Stimulated activated naive B cell treated with anti-CD40 and anti-IgM and Interleukin-4, amounts not matched to agents 10 μg/mL and 1 μg/mL and 100 μg/mL, for 72 hours (primary cell): ENCODE measurements at places on chromosomes 7 and 10.

DNA sequence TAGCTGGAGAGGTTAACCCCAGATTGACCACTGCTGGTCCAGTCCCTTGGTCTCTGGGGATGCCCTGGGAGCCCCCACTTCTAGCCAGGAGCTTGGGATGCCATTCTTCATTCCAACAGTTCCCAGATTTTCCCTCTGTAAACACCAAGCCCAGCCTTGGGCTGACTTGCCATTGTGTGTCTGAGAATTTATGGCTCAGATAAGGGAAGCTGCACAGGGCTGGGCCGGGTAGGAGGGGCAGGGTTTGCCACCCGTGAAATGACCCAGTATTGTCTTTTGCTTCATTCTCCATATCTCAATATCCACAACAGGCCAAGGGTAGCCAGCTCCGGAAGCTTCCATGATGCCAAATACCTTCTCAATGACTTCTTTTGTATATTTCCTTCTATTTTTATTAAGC, 32.1 kb downstream of the AFAP1L2 start:
- DNase-seq: no peak

DNA sequence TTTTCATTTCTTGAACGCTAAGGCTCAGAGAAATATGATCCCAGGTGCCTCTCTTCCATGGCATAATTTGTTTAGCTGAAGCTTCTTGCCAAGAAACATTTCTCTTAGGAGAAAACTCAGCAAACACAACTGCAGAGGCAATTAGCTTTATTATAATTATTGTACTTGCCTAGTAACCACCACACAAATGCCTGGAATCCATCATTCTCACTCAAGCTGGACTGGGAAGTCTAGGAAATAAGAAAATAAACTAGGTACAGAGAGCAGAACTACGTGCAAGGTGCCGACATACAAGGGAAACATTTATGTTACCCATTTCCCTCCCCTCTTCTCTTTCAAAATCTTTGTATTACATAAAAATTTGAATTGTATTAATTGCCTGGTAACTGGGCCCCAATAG, 15.1 kb downstream of the SLC35B4 start:
- no peak for DNase-seq

DNA sequence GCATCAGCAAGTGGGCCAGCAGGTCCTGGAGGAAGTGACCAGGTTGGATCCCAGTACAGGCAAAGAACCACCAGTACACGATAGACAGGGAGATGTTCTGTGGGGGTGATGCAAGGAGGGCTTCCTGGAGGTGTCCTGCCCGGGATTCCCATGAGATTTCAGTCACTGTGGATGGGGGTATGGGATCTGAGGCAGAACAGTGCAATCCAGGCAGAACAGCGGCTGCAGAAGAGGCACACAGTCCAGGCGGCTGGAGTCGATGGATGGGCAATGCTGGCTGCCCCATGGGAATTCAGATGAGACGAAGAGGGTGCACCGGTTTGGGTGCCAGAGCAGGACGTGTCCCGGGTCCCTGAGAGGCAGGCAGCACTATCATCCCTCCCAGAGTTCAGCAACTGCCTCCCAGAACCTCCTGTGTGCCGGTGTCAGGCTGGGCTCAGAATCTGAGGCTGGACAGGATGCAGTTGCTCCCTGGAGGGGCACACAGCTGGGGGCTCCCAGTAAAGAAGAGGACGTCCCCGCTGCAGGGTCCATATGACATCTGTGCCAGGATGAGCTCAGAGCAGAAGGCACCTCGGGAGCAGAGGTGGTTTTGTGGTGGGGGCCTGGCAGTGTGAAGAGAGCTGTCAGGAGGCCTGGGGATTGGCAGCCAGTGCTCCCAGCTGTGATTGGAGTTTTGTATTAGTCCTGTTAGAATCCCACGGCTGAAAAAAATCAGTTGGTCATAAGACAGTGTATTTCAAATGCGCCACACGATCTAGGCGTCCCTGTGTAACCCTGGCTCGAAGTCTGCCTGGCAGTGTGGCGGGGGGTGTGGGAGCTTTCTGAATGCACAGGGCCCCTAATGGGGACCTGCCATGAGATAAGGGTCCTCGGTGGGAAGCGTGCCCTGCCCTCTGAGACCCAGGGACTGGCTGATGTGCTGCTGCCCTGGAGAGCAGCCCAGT, 3.2 kb downstream of the KNDC1 start:
- no peak for DNase-seq

GRCh38 chr10:18075881-18076280, 64.3 kb upstream of the CACNB2 start:
- DNase-seq: no peak

- DNase-seq: no peak
Measured at GRCh38 chr10:129350690-129351089, 116.4 kb upstream of the MGMT start.

DNA sequence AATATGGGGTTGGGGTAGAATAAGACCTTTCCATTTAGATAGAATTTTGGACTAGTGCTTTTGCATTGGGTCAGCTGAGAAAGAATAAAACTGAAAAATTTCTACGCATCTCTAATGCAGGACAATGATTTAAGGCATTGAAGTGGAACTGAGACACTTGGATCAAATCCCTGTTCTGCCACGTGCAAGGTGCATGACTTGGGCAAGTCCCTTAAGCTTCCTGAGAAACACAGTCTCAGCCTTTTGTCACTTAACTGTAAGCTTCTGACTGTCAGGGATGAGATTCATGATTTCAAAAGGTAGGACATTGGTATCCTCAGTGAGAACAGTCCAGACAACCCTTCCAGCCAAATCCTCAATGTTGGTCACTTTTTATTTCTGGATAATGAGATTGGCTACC, 59.2 kb downstream of the ENTPD1 start:
- no peak for DNase-seq

DNA sequence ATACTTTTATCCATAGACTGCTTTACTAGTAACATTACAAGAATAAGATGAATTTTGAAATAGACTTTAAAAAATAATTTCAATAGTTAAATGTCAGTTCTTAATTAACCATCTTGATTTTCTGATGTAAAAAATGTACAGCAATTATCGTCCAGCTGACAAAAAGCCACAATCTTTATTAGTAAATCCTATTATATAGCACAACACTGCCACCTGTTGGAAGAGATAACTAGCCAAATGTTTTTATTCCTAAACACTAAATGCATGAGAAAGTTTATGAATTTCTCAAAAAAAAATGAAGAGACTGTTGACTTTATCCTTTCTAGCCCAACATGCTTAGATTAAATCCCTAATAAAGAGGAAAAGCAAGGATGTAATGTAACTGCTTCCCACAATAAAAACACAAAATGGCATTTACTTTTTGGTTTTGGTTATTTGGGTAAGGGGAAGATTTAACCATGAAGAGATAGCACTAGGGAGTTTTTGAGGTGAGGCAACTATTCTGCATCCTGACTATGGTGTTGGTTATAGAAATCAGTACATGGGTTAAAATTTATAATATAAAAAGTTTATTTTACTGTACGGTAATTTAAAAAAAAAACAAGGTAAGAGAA, 8.0 kb downstream of the COA1 start:
- no peak for DNase-seq

DNA sequence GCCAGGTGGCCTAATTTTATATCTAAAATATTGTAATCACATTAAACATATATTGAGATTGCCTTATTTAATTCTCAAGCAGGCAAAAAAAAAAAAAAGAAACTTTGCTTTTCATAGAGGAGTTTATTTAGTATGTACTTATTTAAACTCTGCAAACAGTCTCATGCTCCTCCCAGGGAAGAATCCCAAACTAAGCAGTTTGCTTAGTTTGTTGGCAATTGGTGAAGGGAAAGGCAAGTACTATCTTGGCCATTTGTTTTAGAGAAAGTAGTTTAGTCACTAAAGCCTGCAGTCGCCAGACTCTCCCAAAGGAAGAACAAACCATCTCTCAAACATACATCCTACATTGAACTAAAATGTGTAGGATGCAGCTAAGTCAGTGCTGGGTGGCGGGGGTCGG, 226.8 kb downstream of the CDC14C start:
- no peak for DNase-seq

- DNase-seq: no peak
Measured at GRCh38 chr10:16854623-16855022, 37.4 kb upstream of the RSU1 start.

DNA sequence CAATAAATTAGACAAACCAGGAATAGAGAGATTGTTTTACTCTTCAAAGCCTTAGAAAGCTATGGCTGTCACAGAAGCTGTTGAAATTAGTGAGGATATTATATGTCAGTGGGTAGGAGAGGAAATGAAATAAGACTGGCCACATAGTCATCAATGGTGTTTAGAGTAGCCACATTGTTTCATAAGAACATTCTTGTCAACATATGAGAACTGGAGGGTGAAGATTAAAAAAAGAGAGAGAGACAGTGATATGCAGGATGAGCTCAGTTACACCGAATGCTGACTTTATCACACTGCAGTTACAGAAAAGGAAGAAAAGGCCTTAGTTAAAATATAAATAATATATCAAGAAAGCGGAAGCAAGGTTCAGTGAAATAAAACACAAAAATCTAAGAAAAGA, 412.0 kb downstream of the CNTNAP2 start:
- DNase-seq: no peak

DNA sequence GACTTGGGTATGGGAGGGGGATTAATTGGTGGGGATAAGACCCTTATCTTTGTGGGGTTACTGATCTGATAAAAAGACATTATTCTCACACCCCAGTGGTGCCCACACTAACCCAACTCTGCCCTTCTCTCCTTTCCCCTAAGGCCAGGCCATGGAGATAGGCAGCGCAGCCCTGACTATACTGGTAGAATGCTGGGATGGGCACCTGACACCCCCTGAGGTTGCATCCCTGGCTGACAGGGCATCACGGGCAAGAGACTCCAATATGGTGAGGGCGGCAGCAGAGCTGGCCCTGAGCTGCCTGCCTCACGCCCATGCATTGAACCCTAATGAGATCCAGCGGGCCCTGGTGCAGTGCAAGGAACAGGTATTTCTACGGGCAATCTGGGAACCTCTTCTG, 12.7 kb downstream of the ZSWIM8 start:
- no peak for DNase-seq

DNA sequence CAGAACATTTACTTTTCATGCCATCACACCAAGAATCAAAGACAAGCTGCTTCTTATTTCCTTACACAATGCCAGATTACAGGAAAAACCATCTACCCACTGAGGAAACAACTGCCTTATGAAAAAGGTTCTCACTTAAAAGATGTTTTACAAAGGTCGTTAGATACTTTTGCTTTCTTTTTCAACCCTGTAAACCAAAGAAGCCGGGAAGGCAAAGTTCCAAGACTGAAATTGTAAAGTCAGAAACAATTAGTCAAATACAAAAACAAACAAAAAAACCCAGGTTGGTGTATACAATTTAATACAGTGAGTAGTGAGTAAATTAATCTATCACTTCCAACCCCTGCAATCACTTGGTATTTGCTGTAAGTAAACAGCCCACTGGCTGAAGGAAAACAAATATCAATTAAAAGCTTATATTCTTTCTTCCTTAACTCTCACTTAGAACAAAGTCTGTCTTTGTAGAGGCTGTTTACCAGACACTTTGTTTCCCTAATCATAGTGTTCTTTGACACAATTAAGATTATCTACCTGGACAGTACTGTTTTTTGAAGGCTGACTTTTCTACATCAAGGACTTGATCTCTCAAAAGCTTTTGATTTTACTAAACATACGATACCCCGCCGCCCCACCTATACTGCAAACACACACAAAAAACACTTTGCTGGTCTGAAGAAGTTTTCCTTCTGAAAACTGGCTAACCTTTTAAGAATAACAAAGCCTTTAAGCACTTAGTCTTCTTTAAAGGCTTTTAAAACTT, 18.1 kb downstream of the ERLIN1 start:
- no peak for DNase-seq

- no peak for DNase-seq
Measured at GRCh38 chr7:96122746-96123145, 199.2 kb downstream of the SLC25A13 start.

DNA sequence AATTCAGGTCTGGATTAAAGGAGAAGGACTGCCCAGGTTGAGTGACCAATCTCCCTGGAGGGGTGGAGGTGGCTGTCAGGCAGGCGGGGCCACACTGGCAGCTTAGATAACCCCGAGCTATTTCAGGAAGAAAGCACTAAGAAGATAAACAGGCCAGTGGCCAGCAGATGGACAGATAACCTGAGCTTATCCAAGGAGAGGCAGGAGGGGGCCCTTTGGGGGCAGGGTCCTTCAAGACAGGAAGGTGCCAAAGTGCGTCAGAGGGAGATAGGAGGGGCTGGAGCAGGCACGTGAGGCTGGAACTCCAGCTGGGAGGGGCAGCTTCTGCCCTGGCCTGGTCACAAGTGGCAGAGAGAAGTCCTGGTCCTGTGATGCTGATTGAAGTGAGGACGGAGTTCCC, 29.8 kb upstream of the PODXL start:
- no peak for DNase-seq

GRCh38 chr7:131455001-131455400, 101.4 kb downstream of the PODXL start:
- DNase-seq: no peak

DNA sequence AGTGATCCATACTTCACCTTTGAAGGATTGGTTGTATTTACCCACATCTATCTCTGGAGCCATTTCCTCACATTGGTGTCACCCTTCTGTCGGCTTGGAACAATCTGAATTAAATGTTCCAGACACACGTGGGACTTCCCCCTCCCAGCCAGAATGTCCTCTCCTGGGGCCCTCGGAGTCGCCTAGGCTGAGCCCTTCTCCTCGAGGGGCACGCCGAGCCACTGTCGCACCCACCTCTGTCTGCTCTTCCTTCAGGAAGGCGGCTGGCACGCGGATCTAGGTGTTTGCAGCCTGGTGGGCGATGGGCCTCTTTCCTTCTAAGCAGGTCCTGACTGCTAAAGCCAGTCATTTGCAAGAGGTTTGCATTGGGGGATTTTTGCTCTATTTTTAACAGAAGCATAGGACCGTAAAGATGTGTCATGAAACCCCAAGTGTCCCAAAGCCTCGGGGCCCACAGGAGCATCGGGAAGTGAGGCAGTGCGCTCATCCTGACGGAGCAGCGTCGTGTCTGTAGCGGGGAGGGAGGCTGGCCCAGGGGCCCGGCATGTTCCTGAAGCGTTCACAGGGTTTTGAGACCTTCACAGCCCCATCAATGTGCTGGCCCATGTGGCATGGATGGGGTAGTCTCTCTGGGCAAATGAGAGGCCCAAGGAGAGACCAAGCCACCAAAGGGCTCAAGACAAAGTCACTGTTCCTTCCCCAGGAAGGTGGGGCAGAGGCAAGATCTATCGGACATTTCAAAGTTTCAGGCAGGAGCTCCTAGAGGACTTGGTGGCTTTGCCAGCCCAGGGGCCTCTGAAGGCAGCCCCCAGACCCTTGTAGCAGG, 86.7 kb downstream of the RGS10 start:
- DNase-seq: no peak
